Stimulated activated CD8-positive, alpha-beta memory T cell treated with anti-CD3 and anti-CD28 coated beads, Interleukin-7, amount 100 ng/mL, for 1 hour (primary cell): ENCODE measurements at places on chromosomes 7 and 10.

- no peak for DNase-seq
Measured at GRCh38 chr10:25849988-25850387, 84.0 kb upstream of the MYO3A start.

DNA sequence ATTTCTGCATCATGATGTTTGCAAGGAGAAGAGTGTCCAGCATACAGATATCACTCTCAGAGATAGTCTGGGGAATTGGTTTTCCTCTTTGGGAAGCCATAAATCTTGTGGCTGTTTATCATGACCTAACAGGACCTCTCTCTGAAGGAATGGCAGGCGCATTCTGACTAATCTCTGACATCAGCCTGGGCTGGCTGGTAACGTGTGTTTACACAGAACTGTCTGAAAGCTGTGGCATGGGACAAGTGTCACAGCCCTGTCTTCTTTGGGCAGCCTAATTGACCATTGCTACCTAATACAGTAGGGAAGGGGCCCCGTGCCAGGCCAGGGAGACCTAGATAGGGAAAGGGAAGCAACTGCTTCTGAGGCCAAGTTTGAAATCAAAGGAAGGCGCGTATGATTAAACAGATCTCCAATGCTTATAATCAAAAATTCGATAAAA is 73.9 kb upstream of the CABCOCO1 start:
- DNase-seq = no peak

DNA sequence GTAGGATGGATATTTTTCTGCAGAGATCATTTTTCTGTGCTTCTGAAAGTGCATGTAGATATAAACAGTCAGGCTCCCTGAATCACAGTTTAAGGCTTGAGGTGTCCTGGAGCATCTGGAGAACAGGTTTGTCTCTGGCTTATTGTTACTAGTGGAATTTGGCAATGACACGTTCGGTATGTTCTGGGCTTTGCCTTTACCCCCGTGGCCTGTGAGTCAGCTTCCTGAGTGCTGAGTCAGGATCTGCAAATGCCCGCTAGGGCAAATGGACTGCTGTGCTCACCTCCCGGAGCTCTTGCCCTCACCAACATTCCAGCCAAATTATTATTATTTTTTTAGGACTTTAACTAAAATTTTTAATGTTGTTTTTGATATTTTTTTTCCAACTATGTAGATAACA is 192.5 kb upstream of the PRSS1 start:
- no peak for DNase-seq

GRCh38 chr10:128298587-128298986 is 172.4 kb upstream of the MKI67 start:
- no peak for DNase-seq

DNA sequence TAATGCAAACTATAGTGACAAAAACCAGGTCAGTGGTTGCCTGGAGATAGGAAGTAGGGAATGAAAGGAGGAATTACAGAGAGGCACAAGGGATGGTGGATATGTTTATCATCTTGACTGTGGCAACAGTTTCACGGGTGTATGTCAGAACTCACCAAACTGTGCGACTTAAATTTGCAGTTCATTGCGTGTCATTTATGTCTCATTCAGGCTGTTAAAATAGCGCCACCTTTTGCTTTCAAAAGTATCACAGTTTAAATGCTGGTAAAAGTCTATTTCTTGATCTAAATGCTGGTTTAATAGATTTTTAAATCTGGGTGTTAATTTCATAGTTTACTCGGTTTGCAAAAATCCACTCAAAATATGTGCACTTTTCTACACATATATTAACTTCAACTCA is 51.0 kb downstream of the PTTG1IP2 start:
- no peak for DNase-seq

DNA sequence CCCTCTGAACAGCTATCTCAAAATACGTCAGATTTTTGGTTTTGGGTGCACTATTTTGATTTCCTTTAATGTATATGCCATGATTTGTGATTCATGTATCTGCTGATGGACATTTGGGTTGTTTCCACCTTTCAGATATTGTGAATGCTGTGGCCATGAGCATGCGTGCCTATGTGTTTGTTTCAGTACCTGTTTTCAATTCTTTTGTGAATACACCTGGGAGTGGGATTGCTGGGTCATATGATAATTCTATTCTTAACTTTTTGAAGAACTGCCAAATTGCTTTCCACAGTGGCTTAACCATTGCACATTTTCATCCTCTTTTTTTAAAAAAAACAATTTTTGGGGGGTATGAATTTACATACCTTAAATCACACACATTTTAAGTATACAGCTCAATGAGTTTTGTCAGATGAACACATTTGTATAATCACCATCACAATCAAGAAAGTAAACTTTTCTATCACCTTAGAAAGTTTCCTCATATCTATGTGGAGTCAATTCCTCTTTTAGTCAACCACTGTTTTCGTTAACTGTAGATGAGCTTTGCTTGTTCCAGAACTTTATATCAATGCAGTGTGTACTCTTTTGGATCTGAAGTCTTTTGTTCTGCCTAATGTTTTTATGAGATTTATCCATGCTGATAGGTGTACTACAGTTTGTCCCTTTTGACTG is 36.9 kb downstream of the CYP26A1 start:
- no peak for DNase-seq

GRCh38 chr7:131109011-131109758 is 218.5 kb upstream of the MKLN1 start:
- no peak for DNase-seq

DNA sequence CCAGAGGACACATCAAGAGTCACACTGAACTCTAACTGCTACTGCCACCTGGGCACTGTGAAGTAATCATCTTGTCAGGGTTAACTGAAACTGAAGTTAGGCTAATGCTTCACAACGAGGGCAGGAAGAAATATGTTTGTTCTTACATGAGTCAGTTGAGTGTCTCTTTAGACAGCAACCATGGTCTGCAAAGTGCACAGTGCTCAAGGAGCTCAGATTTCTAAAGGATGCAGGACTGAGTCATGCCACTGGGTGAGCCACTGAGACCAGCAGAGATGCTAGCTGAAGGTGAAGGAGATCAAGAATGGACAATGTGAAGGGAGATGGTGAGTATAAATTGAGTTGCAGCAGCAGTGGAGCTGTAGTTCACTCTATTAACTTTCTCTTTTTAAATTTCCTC is 76.0 kb upstream of the CTTNBP2 start:
- no peak for DNase-seq

GRCh38 chr10:106761906-106762305 is 402.6 kb downstream of the SORCS1 start:
- DNase-seq = no peak

DNA sequence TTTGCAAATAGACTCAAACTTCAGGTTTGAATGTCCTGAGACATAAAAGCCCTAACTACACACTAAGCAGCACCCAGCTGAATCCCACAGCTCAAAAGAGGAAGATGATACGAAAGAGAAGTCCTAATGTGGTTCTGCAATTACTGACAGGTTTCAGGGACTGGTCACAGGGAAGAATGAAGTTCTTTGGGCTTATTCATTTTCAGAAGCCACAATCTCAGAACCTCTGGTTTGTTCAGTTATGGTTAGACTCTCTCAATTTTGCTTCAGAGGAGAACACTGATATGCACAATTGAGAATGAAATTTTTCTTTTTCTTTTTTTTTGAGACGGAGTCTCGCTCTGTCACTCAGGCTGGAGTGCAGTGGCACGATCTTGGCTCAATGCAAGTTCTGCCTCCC is 94.6 kb upstream of the FAM180A start:
- DNase-seq = no peak

GRCh38 chr10:79112881-79113431 is 44.2 kb downstream of the ZMIZ1 start:
- DNase-seq = no peak
